ENCODE measurements at places on chromosomes 2 and 18. TPM values are rescaled to one million over a fixed set of nuclear protein-coding genes. Genes with fewer than 3 reads are reported as not detected.

DNA sequence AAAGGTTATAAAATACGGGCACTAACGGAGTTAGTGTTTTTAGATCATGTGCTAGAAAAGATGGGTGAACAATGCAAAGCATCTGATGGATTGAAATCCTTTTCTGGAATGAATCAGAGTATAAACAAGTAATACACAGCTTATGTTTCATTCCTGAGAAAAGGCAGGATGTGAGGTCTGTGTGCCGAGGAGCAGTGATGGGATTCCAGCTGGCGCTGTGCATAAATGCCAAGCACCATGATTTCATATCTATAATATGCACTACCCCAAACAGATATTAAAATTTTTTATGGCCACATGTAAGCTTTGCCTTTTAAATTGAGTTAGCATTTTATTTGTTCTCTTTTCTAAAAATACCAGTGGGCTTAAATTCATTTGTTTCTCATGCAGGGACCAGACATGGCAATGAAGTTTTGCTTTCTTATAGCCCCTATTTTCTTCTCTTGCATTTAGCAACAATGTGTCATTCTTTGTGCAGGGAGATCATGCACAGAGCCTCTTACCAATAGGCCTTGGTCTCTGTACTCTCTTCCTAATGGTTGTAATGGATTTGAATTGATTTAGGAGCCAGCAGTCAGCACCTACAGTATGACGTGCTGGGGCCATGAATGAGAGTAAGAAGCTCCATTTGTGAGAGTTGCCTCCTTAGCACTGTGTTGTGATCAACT, 323.9 kb downstream of the SLC8A1 start:
- DNase-seq, result peak; percentile 13

GRCh38 chr2:68253219-68254068, 1.1 kb upstream of the PPP3R1 start:
- peak; percentile 41 for DNase-seq

DNA sequence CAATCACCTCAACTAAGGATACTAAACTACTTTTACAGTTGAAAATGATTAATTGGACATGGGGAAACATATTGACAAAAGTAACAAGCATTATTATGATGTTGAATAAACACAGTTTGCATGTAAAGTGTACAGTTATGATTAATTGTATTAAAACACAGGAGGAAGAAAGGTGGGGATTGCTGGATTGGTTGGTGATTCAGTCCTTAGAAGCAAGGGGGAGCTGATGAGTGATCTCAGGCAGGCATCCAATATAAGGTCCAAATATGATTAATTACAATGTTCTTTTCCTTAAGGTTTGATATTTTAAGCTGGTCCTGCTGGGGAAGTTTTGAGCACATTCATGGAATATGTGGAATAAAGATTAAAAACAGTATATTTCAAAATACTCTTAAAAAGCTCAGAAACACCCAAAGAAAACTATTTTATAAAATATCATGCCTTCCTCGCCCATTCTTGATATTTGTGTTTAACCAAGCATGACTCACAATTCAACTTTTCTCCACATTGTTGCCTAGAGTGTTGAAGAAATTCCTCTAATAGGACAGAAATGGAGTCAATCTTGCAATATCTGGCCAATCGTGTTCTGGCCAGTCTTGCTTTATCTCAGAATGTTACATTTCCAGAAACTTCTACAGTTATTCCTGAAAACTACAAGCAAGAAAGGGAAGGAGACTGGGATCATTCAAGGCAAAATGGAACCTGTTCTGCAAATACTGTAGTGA, 268.2 kb downstream of the RPIA start:
- peak; percentile 21 for DNase-seq

- peak; percentile 17 for DNase-seq
These were observed 139.4 kb upstream of the GLI2 start for GRCh38 chr2:120596191-120596811.

DNA sequence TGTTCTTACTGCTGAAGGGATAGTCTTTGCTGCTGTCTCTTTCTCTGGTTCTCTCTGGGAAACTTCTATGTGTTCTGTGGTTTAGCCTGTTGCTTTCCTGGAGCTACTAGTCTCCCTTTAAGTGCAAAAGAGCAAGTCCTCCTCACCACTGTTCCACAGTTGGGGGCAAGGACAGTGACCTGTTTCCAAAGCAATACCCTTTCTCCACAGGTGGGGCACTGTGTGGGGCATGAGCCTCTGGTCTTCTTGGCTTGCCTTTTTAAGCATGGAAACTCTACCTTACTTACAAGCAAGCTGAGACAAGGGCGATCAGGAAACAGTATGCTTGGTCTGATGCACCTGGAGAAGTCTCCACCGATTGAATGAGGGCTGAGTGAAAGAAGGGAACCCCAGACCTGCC, 156.7 kb downstream of the CPS1 start:
- DNase-seq, result no peak

GRCh38 chr18:58495634-58496033, 133.3 kb downstream of the ALPK2 start:
- DNase-seq, result no peak

DNA sequence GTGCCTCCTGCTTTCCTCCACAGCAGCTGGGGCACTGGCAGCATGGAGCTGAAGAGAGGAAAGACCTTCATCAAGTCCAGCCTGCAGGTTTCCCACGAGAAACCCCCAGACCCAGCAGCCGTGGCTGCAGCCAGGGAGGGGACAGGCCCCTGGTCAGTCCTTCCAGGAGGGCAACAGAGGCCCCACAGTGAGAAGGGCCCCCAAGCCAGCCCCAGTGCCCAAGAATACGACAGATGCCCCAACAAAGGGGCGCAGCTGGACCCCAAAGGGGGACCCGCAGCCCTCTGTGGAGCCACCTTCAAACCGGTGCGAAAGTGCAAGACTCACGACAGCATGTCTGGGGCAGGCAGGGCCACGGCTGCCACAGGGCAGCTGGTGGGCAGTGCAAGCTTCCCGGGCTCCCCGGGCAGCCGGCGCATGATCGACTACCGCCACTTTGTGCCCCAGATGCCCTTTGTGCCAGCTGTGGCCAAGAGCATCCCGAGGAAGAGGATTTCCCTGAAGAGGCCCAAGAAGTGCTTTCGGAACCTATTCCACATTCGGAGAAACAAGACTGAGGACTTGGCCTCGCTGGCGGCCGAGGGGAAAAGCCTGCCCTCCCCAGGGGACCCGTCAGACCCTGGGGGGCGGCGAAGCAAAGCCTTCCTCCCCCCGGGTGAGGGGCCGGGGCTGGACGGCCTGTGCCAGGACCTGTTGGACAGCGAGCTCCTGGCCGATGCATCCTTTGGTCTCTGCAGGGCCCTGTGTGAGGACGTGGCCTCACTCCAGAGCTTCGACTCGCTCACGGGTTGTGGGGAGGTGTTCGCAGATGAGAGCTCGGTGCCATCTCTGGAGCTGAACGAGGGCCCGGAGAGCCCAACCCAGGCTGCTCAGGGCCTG, 6.9 kb downstream of the AMER3 start:
- DNase-seq, result no peak

DNA sequence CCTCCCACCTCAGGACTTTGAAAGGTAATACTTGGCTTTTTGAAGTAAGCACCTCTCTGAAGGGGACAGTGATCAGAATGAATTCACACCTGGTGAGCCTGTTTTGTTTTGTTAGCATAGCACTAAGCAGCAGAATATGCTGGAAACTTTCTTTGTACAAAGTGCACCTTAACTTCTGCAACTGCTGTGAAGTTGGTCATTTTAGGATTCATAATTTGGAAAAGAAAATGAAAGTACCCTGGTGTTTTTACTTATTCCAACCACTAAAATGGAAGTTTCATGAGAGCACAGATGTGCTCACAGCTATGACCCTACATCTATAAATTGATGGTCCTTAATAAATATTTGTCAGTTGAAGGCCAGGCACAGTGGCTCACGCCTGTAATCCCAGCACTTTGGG, 257.8 kb upstream of the STON1 start:
- no peak for DNase-seq

GRCh38 chr18:51009072-51009471, 20.9 kb upstream of the SMAD4 start:
- peak; percentile 1 for DNase-seq

GRCh38 chr18:40235836-40236235, 1719.2 kb upstream of the PIK3C3 start:
- no peak for DNase-seq

DNA sequence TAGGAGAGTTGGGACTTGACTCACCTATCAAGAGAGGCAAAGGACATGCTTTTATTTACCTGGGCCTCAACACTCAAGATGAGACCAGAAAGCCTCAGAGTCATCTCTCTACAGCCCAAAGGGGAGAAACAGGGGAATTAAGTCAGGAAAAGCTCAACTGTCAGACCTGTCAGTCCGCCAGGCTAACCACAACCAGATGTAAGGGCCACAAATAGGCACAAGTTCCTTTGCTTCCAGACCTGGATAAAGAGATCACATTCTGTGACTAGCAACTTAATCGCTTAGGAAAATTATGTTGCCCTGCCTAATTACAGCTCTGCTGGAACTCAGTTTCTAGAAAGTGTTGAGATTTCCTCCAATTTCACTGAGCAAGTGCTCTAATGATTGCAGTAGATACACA, 67.9 kb downstream of the ANKRD44 start:
- DNase-seq, result peak; percentile 49

- DNase-seq, result no peak
These were observed 50.5 kb downstream of the RAB31 start for GRCh38 chr18:9758624-9759075.

GRCh38 chr2:16614314-16614860, 51.2 kb downstream of the CYRIA start:
- DNase-seq, result peak; percentile 16

- no peak for DNase-seq
These were observed 213.7 kb upstream of the SETBP1 start for GRCh38 chr18:44466997-44467396.

DNA sequence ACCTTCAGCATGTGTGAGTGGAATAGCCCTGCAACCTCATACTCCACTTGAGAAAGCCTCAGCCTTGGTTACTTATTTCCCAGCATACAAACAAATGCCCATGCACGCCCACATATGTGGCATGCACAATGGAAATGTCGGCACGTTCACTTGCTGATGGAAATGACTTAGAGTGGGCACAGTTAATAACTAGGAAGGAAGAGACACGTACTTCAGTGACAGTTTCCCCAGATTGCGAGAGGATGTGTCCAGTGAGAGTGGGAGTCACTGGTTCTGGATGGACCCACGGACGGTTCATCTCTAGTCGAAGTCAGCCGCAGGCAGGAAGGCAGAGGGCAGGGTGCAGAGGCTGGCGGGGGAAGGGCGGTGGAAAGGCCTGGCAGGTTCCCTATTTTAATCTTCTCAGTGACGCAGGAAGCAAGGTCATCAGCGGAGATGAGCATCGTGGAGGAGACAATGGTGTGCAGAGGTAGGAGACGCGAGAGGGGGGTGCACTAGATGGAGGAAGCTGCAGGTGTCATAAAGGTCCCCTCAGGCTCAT, 350.7 kb upstream of the MYT1L start:
- DNase-seq, result no peak

DNA sequence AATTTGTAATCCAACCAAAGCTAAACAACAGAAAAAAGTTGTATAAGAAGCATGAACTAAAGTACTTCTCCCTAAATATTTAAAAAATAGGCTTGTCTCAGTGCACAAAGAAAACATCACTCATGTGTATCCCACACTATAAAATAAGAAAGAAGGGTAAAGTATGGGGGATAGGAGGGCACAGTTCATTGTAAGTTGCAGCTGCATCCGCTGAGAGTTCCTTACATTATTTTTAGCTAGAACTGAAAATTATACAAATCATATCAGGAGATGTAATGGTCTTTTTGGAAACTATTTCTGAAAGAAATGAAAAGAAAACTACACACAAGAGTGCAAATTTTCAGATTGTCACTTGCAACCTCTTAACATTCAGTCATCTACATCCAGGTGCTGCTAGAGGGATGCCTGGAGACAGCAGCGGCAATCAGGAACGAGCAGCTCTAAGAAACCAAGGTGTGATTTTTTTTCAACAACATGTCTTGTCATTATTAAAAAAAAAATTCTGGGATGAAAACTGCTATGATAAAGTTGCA, 273.6 kb downstream of the ASXL3 start:
- DNase-seq, result no peak

- no peak for DNase-seq
These were observed 253.2 kb upstream of the RAB12 start for GRCh38 chr18:8356001-8356400.

DNA sequence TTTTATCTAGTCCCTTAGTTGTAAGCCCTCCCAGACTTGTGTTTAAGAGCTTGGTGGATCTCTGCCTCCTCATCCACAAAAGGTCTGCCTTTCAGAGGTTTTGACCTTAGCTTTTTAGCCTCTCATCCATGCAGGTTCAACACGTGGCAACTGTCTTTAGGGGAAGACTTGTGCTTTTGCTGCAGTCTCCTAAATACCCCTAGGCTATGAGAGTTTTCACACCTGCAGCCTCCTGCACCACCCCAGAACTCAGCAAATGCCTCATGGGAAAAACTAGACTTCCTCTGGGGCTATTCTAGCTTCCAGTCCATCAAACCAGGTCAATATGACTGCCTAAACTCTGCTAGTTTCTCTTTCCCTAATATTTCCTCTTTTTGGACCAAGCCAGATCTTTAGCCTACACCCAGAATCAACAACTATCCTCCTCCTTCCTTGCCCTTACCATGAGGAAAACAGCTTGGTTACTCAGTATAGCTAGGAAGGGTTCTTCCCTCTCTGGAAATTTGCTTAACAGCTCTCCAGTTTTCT, 132.3 kb upstream of the RIOK3 start:
- no peak for DNase-seq

Gene USP34
- 70.0 TPM for total RNA-seq

Gene STAT4
- total RNA-seq, result 0.59 TPM

Gene RIT2
- total RNA-seq, result not detected

Gene TUBB8B
- total RNA-seq, result not detected

Gene IL1B
- total RNA-seq, result 57.5 TPM

Gene TNFAIP6
- 7.3 TPM for total RNA-seq

Gene SIX2
- total RNA-seq, result 1.4 TPM

Gene CTAGE1
- total RNA-seq, result 1.3 TPM

Gene MOCOS
- total RNA-seq, result 5.1 TPM

Gene CKAP2L
- total RNA-seq, result 61.9 TPM

Gene OTOS
- total RNA-seq, result not detected

Gene ABHD1
- not detected for total RNA-seq
